ENCODE measurements at places on chromosomes 6 and 20.

- DNase-seq: no peak
Measured at GRCh38 chr6:108531332-108531731, 29.4 kb upstream of the FOXO3 start.

DNA sequence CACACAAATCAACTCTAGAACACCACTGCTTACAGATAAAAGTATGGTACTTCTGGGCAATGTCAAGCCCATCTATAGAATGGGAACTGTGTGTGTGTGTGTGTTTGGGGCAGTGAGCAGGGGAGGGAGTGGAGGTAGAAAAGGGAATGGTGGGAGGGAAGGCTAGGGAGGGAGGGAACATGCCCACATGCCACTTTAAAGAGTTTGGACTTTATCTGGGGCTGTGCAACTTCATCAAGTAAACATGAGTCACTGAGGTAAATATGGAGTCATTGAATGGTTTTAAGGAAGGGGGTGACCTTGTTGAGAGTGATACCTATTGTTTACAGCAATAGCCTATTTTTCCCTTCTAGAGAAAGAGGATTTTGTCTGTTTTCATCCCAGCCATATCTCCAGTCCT lies 22.5 kb upstream of the RNGTT start:
- DNase-seq: no peak

GRCh38 chr6:13523826-13524622 lies 36.6 kb upstream of the GFOD1 start:
- DNase-seq: no peak

DNA sequence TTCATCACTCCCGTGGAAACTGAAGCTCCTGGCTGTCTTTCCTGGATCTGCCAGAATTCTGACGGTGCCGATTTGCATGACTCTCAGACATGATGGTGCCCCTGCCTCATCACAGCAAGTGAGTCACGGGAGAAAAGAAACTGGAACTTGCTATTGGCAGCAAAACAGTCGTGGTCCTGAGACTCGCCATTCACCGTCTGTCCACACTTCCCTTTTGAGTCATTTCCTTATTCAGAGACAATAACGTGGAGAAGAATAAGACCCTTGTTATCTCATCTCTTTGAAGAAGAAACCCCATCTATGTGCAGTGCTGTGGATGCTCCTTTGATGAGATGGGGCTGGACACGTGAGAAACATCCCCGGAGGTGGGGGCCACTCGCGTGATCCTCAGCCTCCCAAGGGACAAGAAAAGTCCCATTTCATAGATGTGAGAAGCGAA lies 4.2 kb downstream of the GPR31 start:
- peak; percentile 26 for DNase-seq

GRCh38 chr6:157056275-157056674 lies 267.0 kb downstream of the TMEM242 start:
- no peak for DNase-seq

DNA sequence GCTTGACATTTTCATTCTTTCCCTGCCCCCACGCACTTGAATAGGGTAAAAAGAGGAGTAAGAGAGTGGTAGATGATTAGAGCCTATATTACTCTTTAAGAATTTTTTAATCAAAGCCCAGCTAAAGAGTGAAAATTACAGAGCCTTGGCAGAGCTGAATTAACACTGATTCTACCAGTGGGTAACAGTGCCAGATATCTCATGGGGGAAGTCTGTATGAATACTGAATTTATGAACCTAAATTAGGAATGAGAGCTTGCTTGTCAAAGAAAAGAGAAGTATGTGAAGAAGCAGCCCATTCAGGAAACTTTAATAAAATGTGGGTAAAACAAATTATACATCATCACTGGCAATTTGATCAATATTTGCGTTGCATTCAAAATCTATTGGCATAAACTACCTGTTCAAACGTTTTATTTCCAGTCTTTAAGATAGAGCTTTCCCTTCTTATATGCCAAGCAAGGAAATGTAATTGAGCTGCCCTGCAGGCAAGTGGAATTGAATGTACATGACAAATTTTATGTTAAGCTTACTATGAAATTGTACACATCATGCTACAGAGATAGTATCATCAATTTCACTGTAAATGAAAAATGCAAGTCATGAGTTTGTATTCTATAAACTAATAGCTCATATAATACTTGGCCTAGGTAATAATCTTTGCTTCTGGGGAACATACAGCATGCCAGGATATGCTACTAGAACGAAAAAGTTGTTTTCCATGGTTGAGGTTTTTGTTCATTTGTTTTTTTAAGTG lies 14.5 kb downstream of the SOBP start:
- no peak for DNase-seq

- DNase-seq: no peak
Measured at GRCh38 chr6:105080279-105080678, 99.5 kb downstream of the POPDC3 start.

DNA sequence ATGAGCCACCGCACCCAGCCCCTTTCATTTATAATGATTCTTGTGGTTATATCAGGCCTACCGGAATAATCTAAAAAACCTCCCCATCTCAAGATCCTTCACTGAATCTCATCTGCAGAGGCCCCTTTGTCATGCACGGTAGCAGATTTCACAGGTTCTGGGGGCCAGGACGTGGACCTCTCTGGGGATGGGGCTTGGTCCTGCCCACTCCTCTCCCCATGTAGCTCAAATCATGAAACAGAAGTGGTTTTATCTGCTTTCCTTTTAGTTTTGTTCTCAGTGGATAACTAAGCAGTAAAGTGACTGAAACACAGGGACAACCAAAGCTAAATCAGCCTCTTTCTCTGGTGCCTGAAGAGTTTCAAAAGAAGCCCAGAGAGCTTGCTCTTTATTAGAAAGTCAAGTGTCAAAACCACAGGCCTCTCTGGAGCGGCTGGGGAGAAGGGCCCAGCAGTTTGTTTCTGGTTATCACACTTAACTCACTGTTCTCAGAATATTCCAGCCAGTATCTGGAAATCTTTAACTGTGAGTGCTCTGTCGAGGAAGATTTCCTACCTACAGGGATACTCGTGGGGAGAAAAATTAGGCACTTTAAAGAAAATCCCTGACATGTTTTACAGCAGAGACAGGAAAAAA lies 60.6 kb upstream of the FAM184A start:
- DNase-seq: no peak

- no peak for DNase-seq
Measured at GRCh38 chr20:17628101-17628841, 53.8 kb downstream of the RRBP1 start.

DNA sequence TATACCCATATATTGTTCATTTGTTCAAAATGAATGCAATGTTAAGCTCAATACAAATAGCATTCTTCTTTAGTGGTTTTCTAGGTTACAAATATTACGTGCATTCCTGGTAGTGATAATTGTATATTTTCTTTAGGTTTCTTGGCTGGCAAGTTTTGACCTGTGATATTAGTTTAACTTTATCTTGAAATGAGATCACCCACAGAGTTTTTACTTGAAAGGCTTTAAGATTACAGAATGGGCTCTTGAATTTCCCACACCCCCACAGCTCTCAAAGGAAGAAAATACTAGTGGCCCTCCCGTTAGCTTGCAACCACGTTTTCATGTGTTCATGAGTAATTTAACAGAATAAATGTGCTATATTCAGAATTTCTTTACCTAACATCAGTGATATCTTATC lies 1315.5 kb upstream of the GJE1 start:
- no peak for DNase-seq

- peak; percentile 72 for DNase-seq
Measured at GRCh38 chr6:25556516-25556915, 95.5 kb upstream of the SCGN start.

- DNase-seq: peak; percentile 21
Measured at GRCh38 chr6:137676888-137677287, 182.7 kb upstream of the OLIG3 start.

GRCh38 chr6:4108561-4109093 lies 26.7 kb downstream of the ECI2 start:
- no peak for DNase-seq

DNA sequence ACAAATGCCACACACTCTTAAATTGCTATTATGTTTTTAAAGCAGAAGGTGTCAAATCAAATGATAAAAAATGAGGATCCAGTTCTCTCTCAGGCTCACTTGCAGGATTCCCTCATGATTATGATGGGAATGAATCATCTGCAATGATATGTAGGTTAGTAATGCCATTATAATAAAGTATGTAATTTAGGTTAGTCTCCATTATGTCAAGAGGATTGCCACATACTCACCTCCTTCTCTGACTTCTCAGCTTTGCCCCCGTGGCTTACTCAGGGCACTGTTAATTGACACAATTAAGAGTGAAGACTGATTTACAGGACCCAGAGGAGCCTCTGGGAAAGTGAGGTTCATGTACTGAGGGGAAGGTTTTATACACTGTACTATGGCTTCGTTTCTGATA lies 591.7 kb upstream of the NRSN1 start:
- no peak for DNase-seq

- no peak for DNase-seq
Measured at GRCh38 chr6:113755449-113756289, 101.5 kb upstream of the MARCKS start.

DNA sequence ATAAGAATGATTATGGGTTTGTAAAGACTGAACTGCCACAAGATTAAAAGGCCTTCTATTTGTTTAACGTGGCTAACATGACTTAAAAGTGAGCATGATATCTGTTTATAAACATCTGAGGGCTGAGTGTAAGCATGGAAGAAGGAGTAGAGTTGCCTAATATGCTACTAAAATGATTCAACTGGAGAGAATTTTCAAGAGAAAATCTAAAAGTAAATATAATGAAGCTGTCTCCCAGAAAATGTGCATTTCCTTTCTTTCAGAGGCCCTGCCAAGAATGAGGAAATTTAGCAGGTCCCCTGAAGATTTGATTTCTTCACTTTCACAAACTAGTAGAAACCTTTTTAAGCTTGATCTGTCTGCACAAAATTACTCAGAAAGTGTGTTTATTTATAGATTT lies 4.2 kb upstream of the EYA4 start:
- no peak for DNase-seq

DNA sequence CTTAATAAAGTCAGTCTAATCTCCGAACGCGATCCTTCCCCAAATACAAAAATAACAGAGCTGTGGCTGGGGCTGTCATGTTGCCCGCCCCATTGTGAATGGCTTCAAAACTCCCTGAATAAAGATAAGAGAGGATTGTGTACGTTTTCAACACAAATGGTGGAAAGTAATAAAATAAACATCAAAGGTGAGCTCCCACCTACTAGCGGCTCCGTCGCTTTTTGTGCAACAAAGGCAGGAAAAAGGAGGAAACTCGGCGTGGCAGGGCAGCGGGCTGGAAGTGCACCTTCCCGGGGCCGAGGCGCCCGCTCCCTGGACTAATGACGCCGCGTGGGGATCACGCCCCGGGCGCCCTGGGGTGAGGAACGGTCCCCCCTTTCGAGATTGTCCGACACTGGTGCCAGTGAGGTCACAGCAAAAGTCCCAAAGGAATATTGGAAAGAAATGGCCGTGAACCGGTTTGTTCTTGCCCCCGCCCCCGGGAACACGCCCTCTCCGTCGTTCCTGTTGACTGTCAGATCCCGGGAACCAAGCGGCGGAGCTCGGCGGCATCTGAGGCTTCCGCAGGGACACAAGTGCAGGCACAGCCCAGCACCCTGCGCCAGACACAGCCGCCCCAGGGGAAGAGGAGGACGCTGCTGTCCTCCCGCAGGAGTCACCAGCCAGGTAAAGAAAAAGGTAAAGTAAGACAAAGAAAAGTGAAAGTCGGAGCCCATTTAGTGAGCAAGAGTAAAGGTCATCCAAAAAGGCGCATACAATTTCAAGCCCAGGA lies 1.1 kb upstream of the FOXQ1 start:
- DNase-seq: no peak

All from CD4-positive, alpha-beta T cell treated with Interleukin-17A for 1 hour (primary cell).